ENCODE measurements at places on chromosomes 7 and 10.
A peak's percentile ranks its signal among the peaks of the same experiment; 100 is the strongest.

DNA sequence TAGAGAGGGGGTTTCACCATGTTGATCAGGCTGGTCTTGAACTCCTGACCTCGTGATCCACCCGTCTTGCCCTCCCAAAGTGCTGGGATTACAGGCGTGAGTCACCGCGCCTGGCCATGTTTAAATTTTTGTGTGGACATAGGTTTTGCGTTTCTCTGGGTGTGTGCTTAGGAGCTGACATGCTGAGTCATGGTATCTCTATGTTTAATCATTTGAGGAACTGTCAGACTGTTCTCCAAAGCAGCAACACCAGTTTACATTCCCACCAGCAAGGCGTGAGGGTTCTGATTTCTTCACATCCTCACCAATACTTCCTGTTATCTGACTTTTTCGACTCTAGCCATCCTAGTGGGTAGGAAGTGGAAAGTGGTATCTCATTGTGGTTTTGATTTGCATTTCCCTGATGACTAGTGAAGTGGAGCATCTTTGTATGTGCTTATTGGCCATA lies 153.7 kb downstream of the DNAJB6 start:
- no peak for DNase-seq

DNA sequence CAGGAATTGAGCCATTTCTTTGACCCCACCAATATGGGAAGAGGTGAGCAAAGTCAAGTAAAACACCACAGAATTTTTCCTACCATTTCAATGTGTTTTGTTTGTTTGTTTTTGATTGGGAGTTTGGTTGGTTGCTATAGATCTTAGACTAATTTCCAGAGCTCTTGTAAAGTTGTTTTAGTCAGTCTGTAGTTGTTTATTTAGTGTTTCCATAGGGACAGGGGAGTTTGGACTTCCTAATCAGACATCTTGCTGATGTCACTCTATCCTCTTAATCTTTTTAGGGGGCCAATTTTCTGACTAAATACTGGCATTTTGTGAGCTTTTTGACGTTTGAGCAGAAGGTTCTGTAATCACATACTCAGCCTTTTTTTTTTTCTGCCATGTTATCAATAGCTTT lies 266.9 kb downstream of the ABCA13 start:
- no peak for DNase-seq

- DNase-seq: no peak
These were observed 10.7 kb downstream of the AMZ1 start for GRCh38 chr7:2698581-2699288.

DNA sequence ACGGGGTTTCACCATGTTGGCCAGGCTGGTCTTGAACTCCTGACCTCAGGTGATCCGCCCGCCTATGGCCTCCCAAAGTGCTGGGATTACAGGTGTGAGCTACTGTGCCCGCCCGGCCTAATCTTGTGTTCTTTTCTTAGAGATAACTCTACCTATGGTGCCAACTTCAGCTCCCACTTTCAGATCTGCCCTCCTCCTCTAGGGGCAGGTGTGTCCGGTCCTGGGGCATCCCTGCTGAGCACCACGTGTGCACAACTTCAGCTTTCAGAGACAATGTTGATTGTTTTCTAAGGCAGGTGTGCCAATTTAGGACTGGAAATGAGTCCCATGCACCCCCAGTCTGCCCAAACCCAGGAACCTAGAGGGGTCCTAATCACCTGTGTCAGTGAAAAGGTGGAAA lies 18.5 kb upstream of the FXYD4 start:
- no peak for DNase-seq

GRCh38 chr10:97003804-97004201 lies 171.7 kb downstream of the LCOR start:
- no peak for DNase-seq

GRCh38 chr7:26284995-26285632 lies 6.5 kb upstream of the SNX10 start:
- peak; percentile 29 for DNase-seq

- DNase-seq: no peak
These were observed 48.8 kb upstream of the SMNDC1 start for GRCh38 chr10:110353244-110354119.

- no peak for DNase-seq
These were observed 1.5 kb downstream of the AKR1C2 start for GRCh38 chr10:5002013-5002727.

- DNase-seq: peak; percentile 70
These were observed 29.6 kb downstream of the MINDY4 start for GRCh38 chr7:30800785-30801252.

DNA sequence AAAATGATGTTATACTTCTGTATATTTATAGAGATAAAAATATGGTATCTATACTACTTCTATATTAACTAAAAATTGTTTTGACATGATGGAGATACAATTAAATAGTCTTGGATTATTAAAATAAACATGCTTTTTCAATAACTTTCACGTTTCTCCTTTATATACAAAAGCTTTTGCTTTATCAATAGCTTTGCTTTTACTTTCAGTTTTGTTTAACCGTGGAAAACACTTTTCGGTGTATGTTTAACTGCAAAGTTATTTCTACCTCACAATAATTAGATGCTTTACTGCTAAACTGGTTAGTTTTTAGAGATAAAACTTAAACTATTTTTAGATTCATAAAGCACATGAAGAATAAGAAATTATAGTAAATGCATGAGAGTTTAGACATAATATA lies 432.1 kb upstream of the PCDH15 start:
- no peak for DNase-seq

- no peak for DNase-seq
These were observed 1055.1 kb downstream of the NXPH1 start for GRCh38 chr7:9488555-9488954.

DNA sequence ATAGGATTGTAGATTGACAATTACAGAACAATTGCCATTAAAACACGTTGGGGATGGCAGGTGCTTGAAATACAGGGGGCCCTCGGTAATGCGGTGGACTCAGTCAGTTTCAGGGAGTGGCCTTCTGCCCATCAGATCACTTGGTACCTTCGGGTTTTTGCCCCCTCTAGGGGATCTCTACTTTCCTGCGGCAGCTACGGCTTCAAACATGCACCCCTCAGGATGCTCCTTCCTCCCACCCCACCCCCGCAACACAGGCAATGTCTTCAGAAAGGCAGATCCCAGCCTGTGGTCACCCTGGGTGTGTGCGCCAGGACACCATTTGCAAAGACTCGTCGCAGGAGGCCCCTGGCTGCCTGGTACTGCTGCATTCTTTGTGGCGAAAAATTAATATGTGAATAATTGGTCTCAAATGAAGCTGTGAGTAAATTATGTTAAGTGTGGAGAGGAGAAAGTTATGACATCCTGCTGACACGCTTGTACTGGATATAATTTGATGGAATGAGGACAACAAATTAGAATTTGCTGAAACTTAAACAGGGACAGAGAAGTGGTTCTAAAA lies 431.0 kb upstream of the MKI67 start:
- no peak for DNase-seq

GRCh38 chr10:46514431-46514861 lies 42.0 kb downstream of the GPRIN2 start:
- no peak for DNase-seq

DNA sequence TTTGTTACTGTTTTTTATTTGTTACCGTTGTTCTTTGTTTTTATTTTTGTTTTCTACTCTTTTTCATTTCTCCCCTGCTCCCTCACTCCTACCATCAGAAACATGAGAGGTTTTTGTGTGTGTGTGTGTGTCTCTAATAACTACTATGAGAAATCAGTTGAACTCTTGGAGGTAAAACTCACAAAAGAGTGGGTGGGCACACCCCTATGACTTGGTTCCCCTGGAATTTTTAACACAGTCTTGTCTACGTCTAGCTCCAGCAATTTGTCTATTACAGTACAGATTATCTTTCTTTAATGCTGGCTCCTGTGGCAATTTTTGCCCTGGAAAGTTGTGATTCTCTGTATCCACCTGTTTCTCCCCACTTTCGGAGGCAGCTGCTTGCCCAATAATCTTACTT lies 56.2 kb downstream of the AOAH start:
- DNase-seq: no peak

DNA sequence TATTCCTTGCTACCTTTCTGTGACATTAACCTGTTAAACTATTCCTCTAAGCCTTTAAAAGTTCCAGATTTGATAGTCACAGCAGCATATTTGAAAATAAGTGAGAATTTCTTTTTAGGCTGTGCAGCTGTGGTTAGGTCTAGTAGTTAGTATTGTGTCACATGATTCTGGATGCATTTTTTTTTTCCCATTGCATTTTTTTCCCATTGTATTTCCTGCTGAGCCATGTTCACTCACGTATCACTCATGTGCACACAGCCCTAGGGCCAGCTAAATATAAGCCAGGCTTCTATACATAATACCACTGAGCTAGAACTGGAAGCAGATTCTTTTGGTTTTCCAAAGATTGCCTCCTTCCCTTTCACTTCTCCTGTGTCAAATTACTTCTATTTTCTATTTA lies 37.4 kb downstream of the DNAJC9 start:
- DNase-seq: no peak

DNA sequence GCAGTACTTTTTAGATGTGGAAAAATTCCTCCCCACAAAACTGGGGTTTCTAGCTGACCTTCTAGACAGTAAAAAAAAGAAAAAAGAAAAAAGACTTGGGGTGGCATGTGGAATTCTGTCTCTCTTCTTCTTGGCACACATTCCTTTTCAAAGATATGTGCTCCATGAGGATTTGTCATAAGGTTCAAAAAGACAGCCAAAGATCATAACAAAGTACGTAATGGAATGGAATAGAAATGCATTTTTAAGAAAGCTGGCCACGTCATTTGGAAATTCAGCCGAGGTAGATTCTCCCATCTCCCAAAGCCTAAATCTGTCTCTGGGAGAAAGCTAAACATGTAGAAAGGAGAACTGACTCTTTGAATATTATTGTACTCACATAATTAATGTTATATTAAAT lies 381.3 kb upstream of the NFE2L3 start:
- DNase-seq: no peak

- DNase-seq: no peak
These were observed 82.1 kb downstream of the CPEB3 start for GRCh38 chr10:92208736-92209135.

GRCh38 chr7:80225361-80225760 lies 90.7 kb downstream of the GNAI1 start:
- no peak for DNase-seq

DNA sequence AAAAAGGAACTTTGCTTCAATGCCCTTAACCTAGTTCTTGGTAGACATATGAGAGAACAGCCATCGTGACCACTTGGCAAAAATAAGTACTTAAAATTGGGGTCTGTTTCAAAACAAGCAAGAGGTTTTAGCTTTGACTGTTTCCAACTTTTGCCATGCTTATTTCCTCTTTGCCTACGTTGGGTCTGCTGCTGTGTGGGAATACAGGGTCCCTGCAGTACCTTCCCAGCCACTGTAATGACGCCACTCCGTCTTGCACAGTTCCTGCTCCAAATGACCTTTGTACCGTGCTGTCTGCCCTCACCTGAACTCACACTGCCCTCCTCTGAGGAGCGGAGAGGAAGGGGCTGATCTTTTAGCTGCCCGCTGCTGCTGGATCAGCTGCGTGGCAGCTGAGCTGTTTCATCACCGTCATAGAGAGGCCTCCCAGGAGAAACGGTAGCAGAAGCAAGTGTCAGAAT lies 133.1 kb downstream of the MAPK8 start:
- DNase-seq: no peak

DNA sequence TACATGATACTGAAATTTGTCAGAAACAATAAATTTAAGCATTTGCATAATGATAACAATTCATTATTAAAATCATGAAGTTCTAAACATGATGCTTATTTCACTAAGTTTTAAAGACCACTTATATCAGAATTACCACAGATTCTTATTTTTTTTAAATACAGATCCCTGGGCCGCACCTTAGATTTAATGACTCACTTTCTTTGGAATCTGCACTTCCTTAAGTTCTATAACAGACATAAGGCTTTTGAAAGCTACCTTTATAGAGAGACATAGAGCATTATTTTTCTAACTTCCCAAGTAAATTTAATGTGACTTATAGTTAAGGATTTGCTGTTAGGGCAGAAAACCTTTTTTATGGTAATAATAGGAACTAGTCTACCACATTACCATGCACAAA lies 214.9 kb downstream of the IPMK start:
- DNase-seq: no peak

DNA sequence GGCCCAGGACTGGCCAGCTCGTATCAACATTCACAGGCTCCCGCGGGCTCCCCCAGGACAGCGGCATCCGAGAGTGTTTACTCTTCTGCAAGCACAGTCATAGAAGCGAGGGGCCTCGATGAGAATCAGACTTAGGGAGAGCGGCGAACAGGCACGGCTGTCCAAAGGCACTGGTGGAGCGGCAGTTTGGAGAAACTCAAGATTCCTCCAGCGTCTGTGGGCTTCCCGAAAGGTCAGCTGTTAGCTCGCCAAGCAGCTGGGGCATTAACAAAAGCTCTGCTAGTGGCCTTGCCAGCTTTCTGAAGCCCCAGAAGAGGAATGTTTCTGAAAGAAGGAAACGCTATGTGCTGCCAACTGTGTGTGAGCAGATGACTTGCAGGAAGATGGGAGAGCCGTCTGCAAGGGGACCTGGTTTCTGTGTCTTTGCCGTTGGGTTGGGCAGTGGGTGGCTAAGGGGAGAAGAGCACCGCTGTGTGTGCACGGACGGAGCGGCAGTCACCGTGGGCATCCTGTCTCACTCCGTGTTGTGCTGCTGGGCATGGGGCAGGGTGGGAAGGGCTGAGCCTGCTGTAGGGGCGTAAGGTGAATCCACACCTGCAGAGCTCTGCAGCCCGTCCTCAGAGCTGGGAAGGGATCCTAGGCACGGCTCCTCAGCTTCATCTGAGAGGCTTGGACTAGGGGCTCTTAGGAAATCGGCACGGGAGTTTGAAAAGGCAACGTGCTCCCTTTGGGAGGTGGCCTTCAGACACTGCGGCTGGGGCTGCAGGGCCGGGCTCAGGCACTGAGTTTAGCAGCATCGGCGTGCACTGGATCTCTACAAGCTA lies 42.1 kb downstream of the AMZ1 start:
- DNase-seq: no peak

DNA sequence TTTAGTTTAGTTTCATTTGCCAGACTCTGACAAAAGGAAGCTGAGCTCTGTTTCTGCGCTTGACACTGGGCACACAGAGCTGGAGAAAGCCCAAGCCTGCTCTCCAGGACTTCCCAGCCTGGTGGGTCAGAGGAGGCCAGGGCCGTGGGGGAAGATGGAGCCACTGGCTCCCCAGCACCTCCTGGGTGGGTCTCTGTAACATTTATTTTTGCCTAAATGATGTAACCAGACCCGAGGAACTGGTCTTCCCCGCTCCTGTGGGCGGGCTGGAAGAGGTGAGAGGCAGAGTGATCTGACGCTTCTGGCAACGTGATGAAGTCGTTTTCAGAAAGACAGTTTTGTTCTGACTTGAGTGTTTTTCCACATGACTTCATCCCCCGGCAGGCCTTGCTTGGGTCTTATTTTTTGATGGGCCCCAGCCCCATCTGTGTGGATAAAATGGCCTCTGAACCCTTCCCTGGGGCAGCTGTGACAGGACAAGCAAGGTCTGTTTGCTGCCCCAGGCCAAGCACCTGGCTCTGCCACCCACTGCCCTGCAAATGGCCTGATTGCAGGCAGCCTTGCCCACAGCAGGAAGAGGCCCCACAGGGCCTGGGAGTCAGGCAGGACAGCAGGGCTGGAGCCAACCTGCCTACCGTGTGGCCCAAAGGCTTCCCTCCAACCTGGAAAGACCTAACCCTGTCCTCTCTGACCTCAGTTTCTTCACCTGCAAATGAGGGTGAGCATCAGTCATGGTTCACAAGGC lies 304.9 kb upstream of the ZMIZ1 start:
- DNase-seq: no peak

GRCh38 chr10:71241114-71241829 lies 28.9 kb downstream of the UNC5B start:
- DNase-seq: no peak

- DNase-seq: no peak
These were observed 750 bp upstream of the CDK14 start for GRCh38 chr7:90595342-90595800.

GRCh38 chr10:51063659-51064535 lies 10.4 kb upstream of the PRKG1 start:
- DNase-seq: peak; percentile 3

- DNase-seq: no peak
These were observed 133.3 kb downstream of the RAMP3 start for GRCh38 chr7:45290880-45291279.

Data from SHP77 (cell line).